CD8-positive, alpha-beta T cell (primary cell): ENCODE measurements at places on chromosomes 11 and 22. TPM values are rescaled to one million over a fixed set of nuclear protein-coding genes. Genes with fewer than 3 reads are reported as not detected.

GRCh38 chr11:73350908-73351636 is 25.1 kb upstream of the RELT start:
- DNase-seq = peak; percentile 57

- DNase-seq = no peak
Measured at GRCh38 chr11:82105331-82105998, 628.2 kb downstream of the FAM181B start.

- DNase-seq = peak; percentile 49
Measured at GRCh38 chr11:47152953-47153950, 23.4 kb downstream of the ARFGAP2 start.

- peak; percentile 85 for DNase-seq
Measured at GRCh38 chr11:117843666-117844484, 19.3 kb upstream of the FXYD2 start.

DNA sequence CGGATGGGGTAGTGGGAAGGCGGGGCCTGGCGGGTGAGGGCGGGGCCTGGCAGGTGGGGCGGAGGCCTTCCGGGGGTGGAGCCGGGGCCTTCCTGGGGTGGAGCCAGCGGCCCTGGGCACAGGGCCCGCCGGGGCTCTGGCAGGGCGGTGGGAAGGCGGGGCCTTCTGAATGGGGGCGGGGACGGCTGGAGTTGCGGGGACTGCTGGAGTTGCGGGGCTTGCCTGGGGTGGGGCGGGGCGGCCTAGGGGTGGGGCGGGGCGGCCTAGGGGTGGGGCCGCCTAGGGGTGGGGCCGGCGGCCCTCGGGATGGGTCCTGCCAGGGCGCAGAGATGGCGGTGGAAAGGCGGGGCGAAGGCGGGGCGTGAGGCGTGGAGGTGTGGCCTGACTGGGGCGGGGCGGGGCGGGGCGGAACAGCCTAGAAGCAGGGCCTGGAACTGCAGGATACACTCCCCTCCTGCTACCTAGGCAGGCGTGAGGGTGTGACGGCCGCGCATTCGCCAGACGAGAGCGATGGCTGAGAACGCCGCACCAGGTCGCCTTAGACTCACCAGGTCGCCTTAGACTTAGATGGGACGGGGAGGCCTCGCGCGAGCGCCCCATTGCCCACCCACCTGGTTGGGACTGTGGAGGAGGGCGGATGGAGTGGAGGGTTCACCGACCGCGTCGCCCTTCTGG is 19.3 kb downstream of the RRP7A start:
- peak; percentile 67 for DNase-seq

DNA sequence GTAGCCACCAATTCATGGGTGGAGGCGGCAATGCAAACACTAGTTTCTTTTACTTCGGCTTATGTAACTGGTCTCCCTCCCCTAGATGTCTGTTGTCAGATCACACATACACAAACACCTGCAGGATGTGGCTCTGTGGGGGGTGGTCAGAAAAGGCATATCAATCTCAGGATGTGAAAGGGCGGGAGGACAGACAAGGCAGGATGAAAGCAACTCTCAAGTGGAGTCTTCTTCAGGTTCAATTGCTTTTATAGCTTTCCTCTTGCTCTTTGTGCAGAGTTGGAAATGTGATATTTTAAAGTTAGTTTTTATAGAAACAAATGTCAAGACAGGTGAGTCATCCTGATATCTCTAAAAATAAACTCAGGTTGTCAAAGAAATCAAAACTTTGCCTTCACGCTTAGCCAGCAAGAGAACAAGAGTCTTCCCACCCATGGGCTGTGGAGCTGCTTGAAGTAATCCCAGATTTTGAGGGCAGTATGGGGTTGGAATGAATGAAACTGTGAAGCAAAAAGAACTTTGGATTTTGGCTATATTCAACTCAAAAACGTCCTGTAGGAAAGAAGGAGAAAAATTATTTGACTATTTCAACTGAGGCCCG is 423.4 kb downstream of the GUCY1A2 start:
- peak; percentile 2 for DNase-seq

DNA sequence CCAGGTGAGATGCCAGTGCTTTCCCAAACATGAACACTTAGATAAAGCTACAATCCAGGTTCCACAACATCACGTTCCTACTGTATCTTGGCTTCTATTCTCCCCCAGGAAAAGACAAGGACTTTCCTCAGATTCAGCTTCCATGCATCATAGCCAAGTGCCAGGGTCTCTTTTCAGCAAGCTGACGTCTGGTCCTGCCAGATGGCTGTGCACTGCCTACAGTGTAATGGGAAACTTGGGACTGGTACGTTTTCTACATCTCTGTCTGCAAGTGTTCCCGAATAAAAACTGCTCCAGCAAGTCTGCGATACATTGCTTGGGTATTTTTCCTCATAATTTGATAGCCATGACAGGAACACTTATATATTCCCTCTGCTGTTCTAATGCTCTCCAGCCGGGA is 412.5 kb downstream of the FAM181B start:
- no peak for DNase-seq

GRCh38 chr22:31544481-31545480 is 48.4 kb downstream of the SFI1 start:
- no peak for DNase-seq

- DNase-seq = no peak
Measured at GRCh38 chr11:75499423-75500190, 26.1 kb downstream of the GDPD5 start.

DNA sequence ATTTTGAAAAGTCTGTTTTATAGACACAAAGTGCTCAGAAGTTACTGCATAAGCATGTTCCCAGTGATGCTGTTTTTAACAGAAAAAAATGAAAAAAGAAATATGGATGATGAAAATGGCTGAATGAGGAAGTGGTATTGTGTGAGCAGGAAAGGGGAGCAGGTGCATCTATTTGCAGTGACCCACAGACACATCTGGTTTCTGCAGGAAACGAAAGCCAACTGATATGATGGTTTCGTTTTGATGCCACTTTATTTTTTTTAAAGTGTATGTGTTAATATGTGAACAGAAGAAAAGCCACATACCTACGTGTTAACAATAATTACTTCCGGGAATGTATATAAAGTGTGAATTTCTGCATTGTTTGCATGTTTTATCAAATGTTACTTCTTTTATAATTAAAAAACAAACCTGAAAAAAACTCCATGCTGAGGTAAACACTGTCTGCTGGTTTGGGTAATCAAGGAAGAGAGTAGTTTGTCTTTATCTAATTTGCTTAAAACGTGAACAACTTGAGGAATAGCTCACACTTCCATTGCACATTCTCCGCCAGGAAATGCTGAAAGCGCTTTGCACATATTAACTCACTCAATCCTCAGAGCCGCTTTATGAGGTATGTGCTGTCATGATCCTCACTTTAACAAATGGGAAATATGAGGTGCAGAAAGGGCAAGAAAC is 1335.9 kb downstream of the TBC1D22A start:
- no peak for DNase-seq

DNA sequence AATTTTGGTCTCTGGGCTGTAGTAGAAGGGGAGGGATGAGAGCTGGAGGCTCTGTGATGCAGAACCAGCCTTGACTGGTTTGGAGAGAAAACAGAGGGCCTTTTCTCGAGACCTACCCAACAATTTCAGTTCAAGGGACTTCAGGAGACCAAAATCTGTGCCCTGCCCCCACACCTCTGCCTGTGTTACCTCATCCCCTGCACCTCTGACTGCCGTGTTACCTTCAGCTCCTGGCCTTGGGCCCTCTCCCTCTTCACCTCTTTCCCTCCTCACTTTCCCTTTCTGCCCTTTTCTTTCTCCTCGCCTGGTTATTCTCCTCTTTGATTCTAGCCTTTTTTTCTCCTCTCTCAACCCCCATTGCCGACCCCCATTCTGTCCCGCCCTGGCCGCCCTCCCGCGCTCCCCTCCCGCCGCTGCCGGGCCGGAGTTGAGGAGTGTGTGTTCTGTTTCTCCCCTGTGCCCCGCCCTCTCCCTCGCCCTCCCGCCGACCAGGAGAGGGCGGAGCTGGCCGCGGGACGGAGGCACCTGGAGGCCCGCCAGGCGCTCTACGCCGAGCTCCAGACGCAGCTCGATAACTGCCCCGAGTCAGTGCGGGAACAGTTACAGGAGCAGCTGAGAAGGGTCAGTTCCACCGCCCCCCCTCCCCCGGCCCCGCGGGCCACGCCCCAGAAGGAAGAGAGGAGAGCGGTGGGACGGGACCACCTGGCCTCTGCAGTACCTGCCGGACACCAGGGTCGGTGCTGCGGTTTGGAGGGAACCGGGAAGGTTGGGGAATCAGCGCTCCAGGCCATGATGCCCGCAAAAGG is 27.2 kb downstream of the PHLDB1 start:
- peak; percentile 42 for DNase-seq

DNA sequence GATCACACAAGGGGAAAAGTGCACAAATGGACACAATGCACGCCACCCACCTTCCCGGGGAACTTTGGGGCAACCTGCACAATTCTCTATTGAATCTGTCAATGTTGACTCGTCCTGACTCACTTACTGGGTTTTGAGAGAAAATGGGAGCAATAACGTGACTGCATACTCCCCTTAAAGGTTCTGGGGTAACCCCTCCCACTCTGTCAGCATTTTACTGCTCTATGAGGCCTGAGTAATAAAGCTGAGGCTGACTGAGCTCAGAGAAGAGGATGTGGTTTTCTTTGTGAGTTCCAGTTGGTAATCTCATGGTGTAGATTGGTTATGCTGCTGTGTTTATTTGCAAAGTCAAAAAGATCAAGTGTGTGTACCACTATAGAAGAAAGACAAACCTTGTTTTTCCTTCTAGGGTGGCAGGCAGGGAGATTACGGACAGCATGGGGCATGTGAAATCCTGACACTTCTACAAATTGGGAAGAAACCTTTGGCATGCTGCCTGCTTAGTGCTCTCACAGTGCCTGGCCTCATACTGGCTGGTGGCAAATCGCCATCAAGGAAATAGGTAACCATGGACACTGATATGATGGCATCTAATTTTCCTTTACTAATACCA is 16.1 kb upstream of the APOA1 start:
- peak; percentile 90 for DNase-seq

GRCh38 chr22:23218053-23218866 is 38.0 kb downstream of the BCR start:
- DNase-seq = no peak

DNA sequence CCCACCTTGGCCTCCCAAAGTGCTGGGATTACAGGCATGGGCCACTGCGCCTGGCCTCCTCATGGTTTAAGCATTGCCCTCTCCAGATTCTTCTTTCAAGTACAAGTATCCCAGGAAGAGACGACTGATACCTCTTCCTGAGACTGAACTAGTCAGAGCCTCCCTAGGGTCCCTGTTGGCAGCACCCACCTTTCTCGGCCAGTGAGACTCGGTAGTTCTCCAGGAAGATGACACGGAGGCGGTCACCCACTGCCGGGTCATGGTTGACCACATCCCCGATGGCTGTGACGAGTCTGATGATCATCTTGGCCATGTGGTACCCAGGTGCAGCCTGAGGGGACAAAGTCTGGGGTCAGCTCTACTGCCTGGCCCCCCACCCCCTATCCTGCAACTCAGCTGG is 7.2 kb upstream of the RASGRP2 start:
- DNase-seq = no peak

DNA sequence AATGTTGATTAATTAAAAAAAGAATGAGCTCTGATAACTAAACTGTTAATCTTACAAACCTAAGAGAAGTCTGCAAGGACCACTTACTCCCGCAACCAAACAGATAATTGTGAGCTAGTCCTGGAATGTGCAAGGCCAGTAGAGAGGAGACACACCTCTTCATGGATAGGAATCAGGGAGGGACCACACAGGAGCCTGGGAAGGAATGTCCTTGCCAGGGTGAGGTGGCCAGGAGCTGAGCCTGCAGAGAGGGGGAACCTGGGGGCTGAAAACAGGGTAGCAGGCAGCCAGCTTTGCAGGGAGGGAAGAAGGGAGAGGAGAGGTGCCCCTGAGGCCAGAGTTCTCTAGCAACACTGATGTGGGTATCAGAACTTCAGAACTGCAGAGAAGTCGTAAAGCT is 9.4 kb upstream of the NLRP10 start:
- no peak for DNase-seq

DNA sequence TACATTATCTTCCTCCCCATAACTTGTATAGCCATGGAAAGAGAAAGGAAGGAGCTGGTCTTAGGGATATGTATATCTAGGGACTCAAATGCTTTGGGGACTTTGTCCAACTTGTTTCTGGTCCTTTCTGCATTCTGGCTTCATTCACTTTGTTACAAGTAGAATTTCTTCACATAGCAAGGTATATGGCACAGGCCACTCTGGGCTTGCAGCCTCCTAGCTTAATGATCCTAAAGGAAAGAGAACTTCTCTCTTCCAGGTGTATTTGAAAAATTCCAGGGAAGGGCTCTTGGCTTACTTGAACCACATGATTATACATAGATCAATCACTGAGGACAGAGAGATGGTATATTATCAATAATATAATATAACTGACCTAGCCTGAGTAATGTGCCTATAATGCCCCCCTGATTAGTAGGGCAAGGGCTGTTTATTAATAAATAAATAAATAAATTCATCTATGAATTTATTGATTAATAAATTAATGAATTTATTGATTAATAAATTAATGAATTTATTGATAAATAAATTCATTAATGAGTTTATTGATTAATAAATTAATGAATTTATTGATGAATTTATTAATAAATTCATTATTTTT is 48.2 kb upstream of the CEP295 start:
- no peak for DNase-seq

DNA sequence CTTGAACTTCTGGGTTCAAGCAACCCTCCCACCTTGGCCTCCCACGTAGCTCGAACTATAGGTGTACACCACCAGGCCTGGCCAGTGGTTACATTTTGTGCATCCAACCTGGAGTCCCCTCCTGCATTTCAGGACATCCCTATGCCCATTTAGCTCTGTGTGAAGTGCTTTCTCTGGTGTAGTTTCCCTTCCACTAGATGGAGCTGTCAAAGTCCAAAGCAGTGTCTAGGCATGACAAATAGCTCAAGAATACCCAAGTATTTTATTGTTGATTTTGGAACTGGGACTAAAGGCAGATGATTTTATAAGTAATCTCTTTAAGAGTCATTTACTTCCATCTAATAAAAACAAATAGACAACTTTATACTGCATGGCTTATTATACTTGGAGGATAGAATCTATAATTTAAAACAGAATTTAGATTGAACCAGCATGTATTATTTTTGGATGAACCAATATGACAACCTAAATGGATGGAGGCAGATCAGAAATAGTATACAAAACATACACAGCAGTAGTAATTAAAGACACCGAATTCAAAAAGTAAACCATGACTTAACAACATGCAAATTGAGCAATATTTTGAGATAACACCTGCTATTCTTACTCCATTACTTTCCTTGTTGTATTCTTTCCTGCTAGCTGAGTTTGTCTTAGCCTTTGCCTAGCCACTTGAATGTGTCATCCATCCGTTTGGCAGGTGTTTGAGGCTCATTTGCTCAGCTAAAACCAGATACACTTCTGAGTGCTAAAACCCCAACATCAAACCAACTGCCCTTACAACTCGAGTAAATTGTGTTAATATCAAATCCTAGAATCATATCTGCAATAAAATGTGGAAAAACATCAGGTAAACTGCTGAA is 37.7 kb downstream of the EIF4ENIF1 start:
- DNase-seq = no peak

The UPK2 gene
- not detected for total RNA-seq

The CCDC34 gene
- 1.1 TPM for total RNA-seq

The TPCN2 gene
- 13.1 TPM for total RNA-seq

The DCPS gene
- 7.3 TPM for total RNA-seq

The TMEM109 gene
- 46.7 TPM for total RNA-seq

The C11orf42 gene
- total RNA-seq = not detected

The TMEM179B gene
- 28.4 TPM for total RNA-seq
